ENCODE measurements at places on chromosomes 11 and 22. TPM values are rescaled to one million over a fixed set of nuclear protein-coding genes. Genes with fewer than 3 reads are reported as not detected.

GRCh38 chr22:27655582-27656185 is 145.9 kb downstream of the MN1 start:
- H3K27me3 ChIP-seq = no peaks in the 10 kb centered on the region
- H3K36me3 ChIP-seq = no peaks in the 10 kb centered on the region
- no peaks in the 10 kb centered on the region for H3K4me1 ChIP-seq
- no peak overlapping the region for H3K4me3 ChIP-seq
- no peak overlapping the region for H3K27ac ChIP-seq

DNA sequence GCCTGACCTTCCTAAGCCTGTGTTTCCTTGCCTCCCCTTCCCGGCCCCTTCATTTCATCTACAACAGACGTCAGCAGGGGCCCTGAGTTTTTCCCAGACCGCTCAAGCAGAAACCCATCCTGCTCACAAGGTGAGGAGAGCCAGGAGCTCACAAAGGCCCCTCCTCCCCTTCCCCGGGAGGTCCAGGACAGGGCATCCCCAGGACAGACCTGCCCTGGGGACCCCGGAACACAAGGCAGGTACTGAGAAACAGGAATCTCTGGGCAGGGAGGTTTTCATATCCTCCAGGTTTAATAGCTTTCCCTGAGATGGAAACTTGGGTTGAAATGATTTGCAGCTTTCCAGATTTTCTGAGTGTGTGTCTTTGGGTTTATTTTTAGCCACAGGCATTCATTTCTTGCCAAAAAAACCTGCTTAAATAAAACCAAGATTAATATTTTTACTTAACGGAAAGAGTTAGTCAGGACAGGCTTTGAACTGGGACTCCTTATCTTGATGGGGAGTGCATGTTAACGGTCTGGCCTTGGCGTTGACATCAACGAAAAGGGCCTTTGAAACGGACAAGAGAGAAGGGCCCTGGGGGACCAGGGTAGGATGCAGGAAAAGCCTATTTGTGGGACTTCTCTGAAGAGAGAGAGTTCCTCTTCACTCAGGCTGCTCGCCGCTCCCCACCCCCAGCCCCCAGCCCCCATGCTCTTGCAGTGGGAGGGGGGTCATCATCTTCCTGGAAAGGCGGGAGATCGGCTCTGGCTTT is 38.5 kb downstream of the TIMP3 start:
- no peaks in the 10 kb centered on the region for H3K4me1 ChIP-seq
- no peaks in the 10 kb centered on the region for H3K36me3 ChIP-seq
- no peak overlapping the region for H3K4me3 ChIP-seq
- H3K27ac ChIP-seq = no peak overlapping the region

GRCh38 chr11:69662021-69662698 is 13.0 kb downstream of the LTO1 start:
- no peak overlapping the region for H3K4me3 ChIP-seq
- H3K27me3 ChIP-seq = no peaks in the 10 kb centered on the region
- H3K4me1 ChIP-seq = no peaks in the 10 kb centered on the region
- peaks cover 27% of the 10 kb centered on the region for H3K36me3 ChIP-seq
- DNase-seq = no peak
- no peak overlapping the region for H3K27ac ChIP-seq

XKR3 gene
- total RNA-seq = not detected

FOLR2 gene
- total RNA-seq = not detected

SCGB1C1 gene
- total RNA-seq = not detected

OR52A1 gene
- total RNA-seq = not detected

OR2AG1 gene
- not detected for total RNA-seq

SLC22A6 gene
- not detected for total RNA-seq

MS4A4A gene
- total RNA-seq = not detected
